ENCODE measurements at places on chromosomes 11 and 22.

- DNase-seq = no peak
Observed at GRCh38 chr11:69032833-69033232, 15.9 kb upstream of the TPCN2 start.

DNA sequence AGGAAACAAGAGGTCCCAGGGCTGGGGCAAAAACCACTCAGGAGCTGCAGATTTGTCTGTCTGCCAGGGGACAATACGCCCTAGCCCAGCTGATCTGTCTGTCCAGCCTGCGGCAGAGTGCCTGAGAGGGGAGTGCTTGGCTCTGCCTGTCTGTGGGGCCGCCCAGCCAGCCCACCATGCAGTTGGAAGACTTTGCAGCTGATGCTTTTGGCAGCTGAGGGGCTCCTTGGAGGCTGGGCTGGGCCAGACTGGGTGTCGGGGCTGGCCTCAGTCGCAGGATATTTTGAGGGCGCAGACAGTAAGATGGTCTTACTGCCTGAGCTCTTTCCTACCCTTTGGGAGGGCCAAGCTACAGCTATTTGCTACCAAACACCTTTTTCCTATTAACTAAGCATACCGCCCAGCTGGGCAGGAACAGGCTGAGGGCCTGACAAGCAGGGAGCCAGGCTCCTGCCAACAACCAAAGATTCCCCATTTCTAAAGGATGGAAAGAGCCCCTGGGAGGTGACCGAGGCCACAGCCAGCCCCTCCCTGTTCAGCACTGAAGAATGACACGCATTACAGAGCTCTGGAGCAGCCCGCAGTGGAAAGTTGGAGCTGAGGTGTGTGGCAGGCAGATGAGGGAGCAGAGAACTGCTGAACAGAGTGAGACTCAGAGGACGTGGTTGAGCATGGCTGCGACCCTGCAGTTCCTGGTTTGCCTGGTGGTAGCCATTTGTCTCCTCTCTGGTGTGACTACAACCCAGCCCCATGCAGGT lies at the start of gene FAM180B:
Gene FAM180B, plus strand, starts transcription at position 581 of the 758 bp plus-strand sequence. Its CDS starts 91 bp downstream, at position 672.
- peak; percentile 37 for DNase-seq

- peak; percentile 23 for DNase-seq
Observed at GRCh38 chr11:117919781-117920221, 9.4 kb downstream of the TMPRSS13 start.

DNA sequence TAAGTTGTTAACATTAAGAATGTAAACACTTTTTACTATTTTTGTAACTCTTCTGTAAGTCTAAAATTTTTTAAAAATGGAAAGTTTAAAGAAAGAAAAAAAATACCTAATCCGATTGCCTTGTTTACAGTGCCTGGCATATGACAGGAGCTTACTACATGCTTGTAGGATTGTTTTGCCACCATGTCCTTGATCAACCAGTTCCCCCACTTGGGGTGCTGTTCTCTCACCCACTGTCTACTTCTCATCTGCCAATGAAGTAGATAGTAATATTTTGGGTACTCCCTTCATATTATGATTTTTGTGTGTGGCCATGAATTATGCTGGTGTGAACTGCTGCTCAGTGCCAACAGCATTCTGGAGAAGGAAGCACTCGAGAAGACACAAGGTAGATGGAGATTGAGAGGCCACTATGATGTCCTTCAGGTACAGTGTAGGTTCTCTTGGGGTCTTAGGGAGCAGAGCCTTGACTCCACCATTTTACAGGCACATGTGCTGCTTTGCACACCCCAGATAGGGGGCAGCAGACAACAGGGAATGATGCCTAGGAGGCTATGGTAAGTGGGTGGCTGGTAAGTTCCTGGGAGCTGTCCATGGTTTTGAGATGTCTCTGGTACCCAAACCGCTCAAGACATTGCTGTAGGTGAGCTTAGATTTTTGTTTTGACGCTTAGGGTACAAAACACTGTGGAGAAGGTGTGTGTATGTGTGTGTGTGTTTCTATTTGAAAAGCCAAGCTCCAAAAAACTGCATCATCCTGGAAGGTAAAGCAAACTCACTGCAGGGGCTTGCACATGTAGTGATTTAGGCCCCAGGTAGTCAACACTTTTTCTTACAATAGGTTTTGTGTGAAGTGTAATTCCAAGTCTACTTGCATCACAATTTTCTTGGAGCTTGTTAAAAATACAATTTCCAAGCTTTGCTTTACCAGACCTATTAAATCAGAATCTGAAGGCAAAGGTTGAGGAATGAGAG lies 494.5 kb upstream of the LARGE1 start:
- DNase-seq = peak; percentile 88

DNA sequence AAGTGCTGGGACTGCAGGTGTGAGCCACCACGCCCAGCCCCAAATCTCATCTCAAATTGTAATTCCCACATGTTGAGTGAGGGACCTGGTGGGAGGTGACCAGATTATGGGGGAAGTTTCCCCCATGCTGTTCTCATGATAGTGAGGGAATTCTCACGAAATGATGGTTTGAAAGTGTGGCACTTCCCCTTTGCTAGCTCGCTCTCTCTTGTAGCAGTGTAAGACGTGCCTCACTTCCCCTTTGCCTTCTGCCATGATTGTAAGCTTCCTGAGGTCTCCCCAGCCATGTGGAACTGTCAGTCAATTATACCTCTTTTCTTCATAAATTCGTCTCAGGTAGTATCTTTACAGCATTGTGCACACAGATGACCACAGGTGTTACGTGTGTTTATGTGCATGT lies 357.8 kb downstream of the CADM1 start:
- peak; percentile 6 for DNase-seq

DNA sequence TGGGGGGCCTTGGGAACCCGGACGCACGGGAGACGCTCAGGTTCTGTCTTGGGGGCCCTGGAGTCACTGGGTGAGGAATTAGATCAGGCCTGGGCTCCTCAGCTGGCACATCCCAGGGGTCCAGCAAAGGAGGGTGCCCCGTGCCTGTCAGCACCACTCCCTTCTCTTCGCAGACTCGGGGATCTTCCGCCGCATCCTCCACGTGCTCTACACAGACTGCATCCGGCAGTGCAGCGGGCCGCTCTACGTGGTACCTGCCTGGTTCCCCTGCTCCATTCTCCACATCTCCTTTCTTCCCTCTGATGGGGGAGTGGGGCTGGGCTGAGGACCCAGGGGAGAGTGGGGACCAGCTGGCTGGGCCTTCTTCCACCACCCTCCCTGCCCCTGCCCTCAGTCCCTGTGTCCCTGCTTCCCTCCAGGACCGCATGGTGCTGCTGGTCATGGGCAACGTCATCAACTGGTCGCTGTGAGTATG lies 6.7 kb upstream of the TAGLN start:
- DNase-seq = no peak

- DNase-seq = peak; percentile 44
Observed at GRCh38 chr11:71153005-71153390, 99.4 kb downstream of the SHANK2 start.

GRCh38 chr11:113473983-113474361 lies 1.2 kb downstream of the DRD2 start:
- DNase-seq = no peak

GRCh38 chr22:20085651-20086050 lies 5.6 kb downstream of the DGCR8 start:
- DNase-seq = no peak

- no peak for DNase-seq
Observed at GRCh38 chr22:46115388-46115678, 35.0 kb upstream of the PPARA start.

DNA sequence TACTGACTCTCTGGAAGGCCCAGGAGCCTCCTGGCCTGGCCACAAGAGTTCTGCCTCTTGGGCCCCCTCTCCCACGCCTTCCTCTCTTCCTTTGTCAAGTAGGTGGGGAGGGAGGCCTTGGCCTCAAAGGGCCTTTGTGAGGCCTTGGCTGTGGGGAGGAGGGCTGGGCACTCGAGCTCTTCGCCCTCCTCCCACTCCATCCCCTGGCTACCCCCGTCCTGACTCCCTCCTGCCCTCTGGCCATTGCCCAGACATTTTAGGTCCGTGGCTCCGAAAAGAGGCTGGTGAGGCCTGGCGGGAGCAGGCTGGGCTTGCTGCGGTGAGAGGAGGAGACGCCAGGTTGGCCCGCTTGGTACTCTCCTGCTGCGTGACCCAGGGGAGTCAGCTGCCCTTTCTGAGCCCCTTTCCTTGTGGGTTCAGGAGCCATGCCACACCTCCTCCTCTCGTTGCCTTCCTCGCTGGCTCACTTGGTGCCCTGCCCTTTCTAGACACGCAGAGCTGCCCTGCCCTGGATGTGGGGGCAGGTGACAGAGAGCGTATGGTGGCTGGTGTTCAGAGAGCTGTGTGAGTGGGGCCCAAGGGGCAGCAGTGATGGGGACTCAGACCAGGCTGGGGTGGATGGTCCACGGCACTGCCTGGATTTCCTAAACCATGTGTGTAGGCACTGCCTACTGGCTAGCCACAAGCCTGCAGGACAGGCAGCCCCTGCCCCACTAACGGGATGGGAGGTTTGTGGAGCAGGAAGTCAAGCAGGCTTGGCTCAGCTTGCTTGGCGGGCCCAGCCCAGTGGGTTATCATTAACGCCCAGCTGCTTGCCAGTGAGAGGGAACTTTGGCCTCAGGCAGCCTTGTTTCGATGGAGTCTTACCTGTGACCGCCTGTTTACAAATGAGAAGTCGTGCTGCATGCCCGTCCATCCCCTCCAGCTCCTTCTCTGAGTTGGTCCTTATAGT lies 15.8 kb upstream of the OMP start:
- no peak for DNase-seq

GRCh38 chr22:48902983-48903650 lies 924.6 kb downstream of the BRD1 start:
- no peak for DNase-seq

DNA sequence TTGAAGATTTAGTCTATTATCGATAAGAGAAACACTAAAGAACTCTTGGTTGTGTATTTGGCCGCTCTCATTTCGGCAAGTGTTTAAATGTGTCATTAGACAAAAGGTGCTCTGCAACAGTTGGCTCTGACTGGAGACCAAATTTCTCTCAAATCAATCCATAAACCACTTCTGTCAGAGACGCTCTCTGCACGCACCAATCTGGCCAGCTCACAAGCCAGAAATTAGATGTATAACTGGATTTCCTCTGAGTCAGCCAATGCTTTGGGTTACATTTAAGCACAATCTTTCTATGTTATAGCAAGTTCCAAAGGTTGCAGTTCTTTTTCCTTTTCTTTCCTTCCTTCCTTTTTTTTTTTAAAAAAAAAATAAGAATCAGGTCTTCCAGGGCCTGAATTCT lies 17.6 kb upstream of the PARVA start:
- DNase-seq = no peak

DNA sequence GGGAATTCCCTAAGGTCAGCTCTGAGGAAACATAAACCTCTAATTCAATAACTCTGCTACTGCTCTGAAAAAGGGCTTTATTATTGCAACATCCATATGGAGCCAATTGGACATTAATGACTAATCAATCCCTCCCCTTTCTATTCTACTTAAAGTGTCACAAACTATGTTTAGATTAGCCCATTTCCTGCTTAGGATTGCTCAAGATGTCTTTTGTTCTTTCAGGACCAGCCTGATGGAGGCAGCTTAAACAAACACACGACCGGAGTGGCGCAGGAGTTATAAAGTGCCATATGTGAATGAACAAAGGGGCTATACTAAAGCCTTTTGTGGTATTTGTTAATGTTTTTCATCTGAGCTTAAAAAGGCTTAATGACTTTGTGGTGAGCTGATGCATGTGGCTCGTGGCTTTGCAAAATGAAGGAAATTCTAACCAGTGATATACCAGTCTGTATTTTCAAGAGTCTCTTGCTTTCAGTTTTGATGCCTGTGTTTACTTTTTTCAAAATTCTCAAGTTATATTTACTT lies 354.4 kb downstream of the SOX6 start:
- peak; percentile 87 for DNase-seq

GRCh38 chr11:46112961-46113607 lies 8.2 kb downstream of the PHF21A start:
- peak; percentile 86 for DNase-seq

- DNase-seq = no peak
Observed at GRCh38 chr11:12019866-12020416, 11.5 kb upstream of the DKK3 start.

DNA sequence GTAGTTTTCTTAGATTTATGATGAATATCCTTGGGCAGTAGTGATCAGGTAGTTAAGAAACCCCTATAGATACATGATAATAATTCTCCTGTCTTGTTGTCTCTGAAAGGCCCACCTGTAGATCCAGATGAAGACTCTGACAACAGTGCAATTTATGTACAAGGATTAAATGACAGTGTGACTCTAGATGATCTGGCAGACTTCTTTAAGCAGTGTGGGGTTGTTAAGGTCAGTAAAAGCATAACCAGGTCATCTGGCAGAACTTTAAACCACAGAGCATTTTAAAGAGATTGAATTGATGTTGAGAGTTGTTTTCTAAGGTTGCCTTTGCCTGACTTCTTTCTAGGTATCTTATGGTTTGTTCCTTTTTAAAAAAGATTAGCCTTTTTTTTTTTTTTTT lies 14.1 kb upstream of the GAS2L1 start:
- no peak for DNase-seq

GRCh38 chr22:42440728-42441127 lies 8.5 kb upstream of the NFAM1 start:
- DNase-seq = no peak

Data from NB4 (cell line).